ENCODE measurements at places on chromosomes 6 and 20.

DNA sequence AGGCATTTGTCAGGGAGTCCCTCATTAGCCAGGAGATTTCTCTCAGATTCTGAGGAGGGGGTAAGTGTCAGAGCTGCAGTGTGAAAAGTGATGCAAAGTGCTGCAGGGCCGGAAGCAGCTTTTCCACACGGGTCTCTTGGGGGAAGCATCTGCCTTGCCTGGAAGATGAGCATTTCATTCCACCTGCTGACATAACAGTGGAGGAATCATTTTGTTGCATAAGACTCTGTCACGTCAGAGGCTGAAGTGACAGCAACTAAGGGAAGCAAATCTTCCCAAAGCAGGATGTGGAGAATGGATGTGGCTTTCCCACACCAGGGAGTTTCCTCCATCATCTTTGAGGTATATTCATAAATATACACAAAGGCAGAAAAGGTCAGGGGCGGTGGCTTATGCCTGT lies 22.8 kb downstream of the DCBLD1 start:
- no peak for DNase-seq

DNA sequence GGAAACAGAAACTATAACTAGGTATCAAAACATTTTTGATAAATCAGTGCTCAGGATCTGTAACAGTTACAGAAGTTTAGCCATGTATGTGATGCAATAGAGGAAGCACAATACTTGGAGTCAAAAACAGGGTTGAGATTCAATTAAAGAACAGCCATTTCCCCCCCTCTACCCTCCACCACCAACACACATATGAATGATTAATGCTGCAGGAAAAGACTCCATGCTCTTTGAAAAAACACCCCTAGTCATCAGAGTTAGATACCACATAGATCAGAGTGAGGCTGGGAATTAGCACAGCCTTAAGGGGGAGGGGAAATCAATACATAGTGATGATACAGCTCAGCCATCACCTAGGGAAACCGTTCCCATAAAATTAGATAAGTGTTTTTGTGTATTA lies 108.9 kb upstream of the EMILIN3 start:
- DNase-seq: no peak

- DNase-seq: no peak
These were observed 16.1 kb upstream of the CDH22 start for GRCh38 chr20:46324379-46324778.

- DNase-seq: no peak
These were observed 354.4 kb upstream of the KCNQ5 start for GRCh38 chr6:72267470-72267869.

- DNase-seq: no peak
These were observed 17.8 kb downstream of the TMEM30A start for GRCh38 chr6:75266716-75267291.

All from stimulated activated CD8-positive, alpha-beta memory T cell treated with anti-CD3 and anti-CD28 coated beads, Interleukin-15, amount 100 ng/mL, for 1 hour (primary cell).